Body of pancreas (tissue), 4 donors: ENCODE measurements at places on chromosomes 16 and 17. TPM values are rescaled to one million over a fixed set of nuclear protein-coding genes. Genes with fewer than 3 reads are reported as not detected.

DNA sequence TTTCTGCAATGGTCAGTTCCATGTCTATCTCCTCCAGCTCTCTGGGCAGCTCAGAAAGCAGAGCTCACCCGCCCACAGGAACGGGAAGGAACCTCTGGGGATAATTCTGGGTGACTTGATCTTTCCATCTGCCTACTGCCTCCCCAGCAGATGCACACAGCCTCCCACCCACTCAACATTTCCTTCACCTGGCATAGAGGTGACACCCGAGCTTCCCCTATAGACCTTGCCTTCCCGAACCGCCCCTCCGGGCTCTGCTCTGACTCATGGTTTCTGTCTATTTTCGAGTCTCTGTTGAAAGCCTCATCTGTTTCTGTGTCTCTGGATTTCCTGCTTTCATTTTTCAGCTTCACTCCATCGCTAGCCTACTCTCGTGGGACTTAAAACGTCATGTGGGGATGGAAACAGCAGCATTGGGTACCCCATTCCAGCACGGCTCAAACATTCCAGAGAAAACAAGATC lies 11.4 kb downstream of the GGA3 start:
- DNase-seq = no peak

DNA sequence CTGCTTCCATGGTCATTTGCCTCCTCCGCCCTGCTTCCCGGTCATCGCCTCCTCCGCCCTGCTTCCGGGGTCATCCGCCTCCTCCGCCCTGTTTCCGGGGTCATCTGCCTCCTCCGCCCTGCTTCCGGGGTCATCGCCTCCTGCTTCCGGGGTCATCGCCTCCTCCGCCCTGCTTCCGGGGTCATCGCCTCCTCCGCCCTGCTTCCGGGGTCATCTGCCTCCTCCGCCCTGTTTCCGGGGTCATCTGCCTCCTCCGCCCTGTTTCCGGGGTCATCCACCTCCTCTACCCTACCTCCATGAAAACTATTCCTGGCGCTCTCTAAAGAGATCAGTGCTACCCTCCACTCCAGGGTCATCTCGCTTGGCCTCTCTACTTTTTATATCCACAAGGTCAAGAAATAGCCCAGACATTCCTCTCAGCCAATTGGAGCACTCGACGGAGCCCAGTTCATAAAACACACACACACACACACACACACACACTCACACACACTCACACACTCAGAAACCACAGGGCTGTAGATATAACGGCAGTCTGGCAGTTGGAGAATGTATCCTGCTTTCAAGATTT lies 44.8 kb downstream of the TRARG1 start:
- peak; percentile 22 for DNase-seq

GRCh38 chr16:85227084-85227945 lies 115.0 kb upstream of the CIBAR2 start:
- no peak for DNase-seq

GRCh38 chr17:51270636-51271035 lies 10.3 kb downstream of the UTP18 start:
- DNase-seq = no peak

DNA sequence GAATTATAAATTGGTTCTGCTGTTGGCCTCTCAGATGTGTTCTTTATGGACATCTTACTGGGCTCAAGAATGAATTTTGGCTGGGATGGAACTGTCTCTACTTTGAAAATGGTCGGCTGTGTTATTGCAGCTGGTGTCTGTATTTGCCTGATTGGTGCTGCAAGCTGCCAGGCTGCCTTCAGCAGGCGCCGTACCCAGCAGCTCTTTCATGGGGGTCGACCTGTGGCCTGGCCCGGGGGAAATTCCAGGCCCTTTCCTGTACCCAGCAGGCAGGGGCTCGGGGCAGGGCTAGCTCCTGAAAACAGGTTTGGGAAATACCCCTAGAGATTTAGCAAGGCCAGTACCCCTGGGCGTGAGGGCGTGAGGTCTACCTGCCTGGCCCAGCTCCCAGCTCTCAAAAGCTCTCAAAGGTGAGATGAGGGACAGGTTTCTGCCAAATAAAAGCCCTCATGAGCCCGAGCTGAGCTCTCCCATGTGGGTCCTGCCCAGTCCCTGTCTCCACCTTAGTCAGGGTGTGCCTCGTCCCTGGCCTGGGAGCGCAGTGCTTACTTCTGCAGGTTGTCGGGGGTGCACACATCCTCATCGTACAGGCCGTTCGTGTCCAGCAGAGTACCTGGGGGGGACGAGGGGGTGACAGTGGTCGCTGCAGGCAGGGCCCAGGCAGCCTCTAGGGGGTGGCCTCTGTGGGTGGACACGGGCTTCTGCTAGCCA lies 52.3 kb downstream of the PRMT7 start:
- no peak for DNase-seq

DNA sequence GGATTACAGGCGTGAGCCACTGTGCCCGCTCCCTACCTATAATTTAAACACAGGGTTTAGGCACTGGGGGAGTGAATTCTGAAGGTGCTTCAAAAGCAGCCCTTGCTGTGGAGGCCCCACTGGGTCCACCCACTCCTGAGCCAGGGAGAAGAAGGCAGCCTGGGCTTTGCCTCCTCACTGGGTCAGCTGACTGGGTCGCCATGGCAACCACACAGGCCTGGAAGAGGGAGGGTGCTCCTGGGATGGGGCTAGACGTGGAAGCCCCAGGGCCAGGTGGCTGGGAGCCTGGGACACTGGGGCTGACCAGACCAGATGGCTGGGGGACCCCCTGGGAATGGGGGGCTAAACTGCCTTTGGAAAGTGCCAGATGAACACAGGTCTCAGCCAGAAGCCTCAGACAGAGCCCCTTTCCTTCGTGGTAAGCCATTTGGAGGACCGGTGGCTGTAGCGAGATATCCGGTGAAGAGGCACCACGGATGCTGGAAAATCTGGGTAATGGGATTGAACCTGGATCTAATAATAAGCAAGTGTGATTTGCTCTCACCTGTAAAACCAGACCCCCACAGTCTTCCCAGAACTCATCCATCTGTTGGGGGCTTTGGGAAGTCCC lies 32.9 kb downstream of the TRARG1 start:
- DNase-seq = peak; percentile 22

- DNase-seq = peak; percentile 58
These were observed 20.4 kb upstream of the PHB1 start for GRCh38 chr17:49434821-49435670.

- no peak for DNase-seq
These were observed 19.3 kb downstream of the POLR3K start for GRCh38 chr16:33877-34647.

- no peak for DNase-seq
These were observed 10.8 kb downstream of the ZC3H18 start for GRCh38 chr16:88581033-88581432.

- DNase-seq = peak; percentile 49
These were observed 3.3 kb downstream of the DOK4 start for GRCh38 chr16:57482845-57483545.

DNA sequence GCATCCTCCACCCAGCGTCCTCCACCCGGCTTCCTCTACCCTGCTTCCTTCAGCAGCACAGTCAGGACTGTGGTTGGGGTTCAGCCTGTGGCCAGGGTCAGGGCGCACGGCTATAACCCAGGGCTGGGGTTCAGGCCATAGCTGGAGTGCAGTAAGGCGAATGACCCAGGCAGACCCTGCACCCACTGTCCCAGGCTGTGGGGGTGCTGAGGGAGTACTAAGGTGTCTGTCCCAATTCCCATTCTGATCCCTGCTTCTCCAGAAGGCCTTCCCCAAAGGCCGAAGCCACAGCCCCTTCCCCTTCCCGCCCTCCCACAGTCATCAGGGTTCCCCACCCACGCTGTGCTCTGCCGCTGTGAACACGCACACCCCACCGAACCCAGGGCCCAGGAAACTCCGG lies 12.4 kb downstream of the EMC6 start:
- DNase-seq = no peak

GRCh38 chr17:8555062-8555461 lies 75.5 kb downstream of the MYH10 start:
- no peak for DNase-seq

DNA sequence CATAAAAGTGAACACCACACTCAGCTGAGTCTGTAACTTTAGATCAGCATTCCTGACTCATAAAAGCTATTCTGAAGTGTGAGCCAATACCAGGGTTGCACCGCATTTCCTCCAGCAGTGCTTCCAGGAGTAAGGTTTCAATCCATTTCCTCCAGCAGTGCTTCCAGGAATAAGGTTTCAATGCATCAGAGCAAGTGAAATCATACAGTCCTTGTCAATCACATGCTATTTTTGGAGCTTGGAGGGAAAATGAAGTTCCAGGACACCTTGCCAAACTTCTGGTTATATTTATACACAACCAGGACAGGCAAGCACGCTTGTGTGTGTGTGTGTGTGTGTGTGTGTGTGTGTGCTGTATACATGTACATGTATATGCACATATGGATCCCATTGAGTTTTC lies 327.6 kb downstream of the GRIN2A start:
- no peak for DNase-seq

GRCh38 chr17:5282642-5283217 lies 646 bp downstream of the RABEP1 start:
- DNase-seq = peak; percentile 31

- DNase-seq = no peak
These were observed 407.3 kb downstream of the UTP18 start for GRCh38 chr17:51667706-51668083.

DNA sequence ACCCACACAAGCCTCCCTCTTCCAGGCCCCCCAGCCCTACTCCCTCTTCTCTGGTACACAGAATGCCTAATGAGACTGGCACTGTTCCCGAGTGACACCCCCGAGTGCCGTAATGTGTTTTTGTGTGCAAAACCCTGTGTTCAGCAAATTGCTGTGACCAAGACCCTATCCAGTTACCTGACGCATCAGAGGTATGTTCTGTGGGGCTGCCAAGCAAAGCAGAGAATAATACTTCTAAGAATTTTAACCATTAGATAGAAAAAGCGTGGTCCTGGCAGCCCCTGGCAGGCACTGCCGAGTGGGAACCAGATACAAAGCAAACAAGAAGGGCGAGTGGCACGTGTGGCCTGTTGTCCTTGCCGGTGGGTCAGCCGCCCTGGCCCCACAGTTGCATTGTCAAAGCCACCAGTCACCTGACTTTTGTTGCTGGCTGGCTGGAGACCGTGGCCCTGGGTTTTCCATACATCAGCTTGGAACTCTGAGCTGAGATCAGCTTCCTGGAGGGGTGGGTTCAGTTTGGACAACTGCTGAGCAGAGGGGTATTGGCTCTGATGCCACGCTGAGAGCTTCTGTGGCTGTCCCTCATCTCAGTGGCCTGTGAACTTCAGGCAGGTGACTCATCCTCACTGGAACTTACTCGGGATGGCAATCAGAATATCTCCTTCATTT lies 69.1 kb upstream of the BRD7 start:
- no peak for DNase-seq

DNA sequence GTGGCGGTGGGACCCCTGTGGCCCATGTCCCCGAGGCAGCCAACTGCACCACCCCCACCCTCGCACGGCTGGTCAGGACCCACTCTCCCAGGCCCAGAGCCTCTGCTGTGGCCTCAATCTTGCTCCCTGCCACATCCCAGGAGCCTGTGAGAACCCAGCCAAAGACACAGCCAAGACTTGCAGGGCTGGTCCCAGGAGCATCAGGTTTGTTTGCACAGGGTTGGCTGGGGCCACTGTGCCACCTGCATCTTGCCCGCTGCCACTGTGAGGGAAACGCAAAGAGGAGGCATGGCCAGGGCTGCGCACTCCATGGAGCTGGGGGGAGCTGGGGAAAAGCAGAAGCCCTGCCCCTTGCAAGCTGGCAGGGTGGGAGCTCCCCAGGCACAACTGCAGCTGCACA lies 92.5 kb downstream of the SSH2 start:
- DNase-seq = no peak

DNA sequence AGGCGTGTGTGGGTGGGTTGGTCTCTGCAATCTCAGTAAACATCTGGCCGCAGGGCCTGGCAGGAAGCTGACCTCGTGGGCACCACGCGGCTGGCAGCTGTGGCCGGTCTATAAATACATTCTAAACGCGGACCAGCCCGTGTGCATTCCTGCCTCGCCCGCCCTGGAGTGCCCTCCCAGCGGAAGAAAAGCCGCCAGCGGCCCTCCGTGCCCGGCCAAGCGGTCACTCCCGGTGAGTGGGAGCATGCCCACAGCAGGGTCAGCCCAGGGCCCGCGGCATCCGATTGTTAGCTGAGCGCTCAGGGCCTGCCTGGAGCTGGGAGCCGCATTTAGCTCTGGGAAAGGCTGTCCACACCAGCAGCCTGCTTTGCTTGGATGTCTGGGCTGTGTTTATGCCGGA lies 10.3 kb downstream of the ZNF469 start:
- DNase-seq = no peak

GRCh38 chr17:50565402-50566350 lies 5.2 kb downstream of the CACNA1G start:
- no peak for DNase-seq

DNA sequence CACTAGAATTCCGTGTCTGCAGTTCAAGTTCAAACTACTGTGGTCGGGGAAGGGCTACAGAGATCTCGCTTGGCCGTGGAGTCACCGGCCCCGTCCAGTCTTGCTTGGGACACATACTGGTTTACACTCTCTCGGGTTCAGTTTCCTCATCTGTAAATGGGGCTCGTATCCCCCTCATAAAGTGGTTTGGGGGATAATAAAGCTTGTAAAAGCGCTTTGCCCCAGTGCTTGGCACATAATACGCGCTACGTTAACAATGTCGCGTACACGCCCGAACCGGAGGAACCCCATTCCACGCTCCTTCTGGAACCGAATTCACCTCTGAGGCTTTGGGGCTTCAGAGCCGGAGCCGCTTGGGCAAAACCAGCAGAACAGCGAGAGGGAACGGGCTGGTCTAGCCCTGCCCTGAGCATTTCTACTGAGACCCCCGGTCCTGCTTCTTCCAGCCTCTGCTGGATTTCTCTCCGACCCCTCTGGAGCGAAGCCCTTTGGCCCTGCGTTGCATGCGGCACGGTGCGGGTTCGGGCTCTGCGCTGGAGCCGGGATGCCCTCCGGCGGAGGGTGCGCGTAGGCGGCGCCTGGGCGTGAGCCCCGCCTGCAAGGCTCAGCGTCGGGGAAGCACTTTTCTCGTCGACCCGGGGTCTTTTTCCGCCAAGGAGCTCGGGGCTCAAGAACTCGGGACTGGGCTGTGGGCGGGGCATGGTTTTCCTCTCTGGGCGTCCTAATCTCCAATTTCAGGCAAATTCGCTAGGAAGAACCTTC lies 26.1 kb upstream of the HOXB13 start:
- no peak for DNase-seq

- no peak for DNase-seq
These were observed 20.0 kb downstream of the MXRA7 start for GRCh38 chr17:76690596-76691280.

GRCh38 chr16:88730632-88731607 lies 24.6 kb downstream of the CTU2 start:
- DNase-seq = no peak

The ZNF652 gene
- 36.1 TPM for total RNA-seq

The IL32 gene
- total RNA-seq = 184 TPM

The EMP2 gene
- 17.9 TPM for total RNA-seq

The GSDMA gene
- 3.4 TPM for total RNA-seq

The TM4SF5 gene
- total RNA-seq = 2.0 TPM

The KRT39 gene
- not detected for total RNA-seq

The TBX2 gene
- 4.9 TPM for total RNA-seq

The IKZF3 gene
- 0.99 TPM for total RNA-seq

The USP22 gene
- total RNA-seq = 66.4 TPM

The TUBG1 gene
- total RNA-seq = 17.4 TPM

The CTRB1 gene
- total RNA-seq = 20,352 TPM

The KIF2B gene
- not detected for total RNA-seq

The METTL2A gene
- total RNA-seq = 14.0 TPM
